A549 (cell line): ENCODE measurements at places on chromosomes 16 and 17. TPM values are rescaled to one million over a fixed set of nuclear protein-coding genes. Genes with fewer than 3 reads are reported as not detected.

The EVI2B gene
- 0.04 to 0.08 TPM (median 0.05 TPM) in 3 replicates for polyA plus RNA-seq

The GP1BA gene
- polyA plus RNA-seq = not detected in 3 replicates

The SLC2A4 gene
- 0.17 to 0.18 TPM (median 0.17 TPM) in 3 replicates for polyA plus RNA-seq

The GFAP gene
- 1.2 to 1.5 TPM (median 1.4 TPM) in 3 replicates for polyA plus RNA-seq

The KIF2B gene
- polyA plus RNA-seq = not detected in 3 replicates

The HOXB6 gene
- polyA plus RNA-seq = 12.3 to 14.9 TPM (median 14.7 TPM) in 3 replicates

The SEPTIN12 gene
- polyA plus RNA-seq = 0.14 TPM in 1 of 3 replicates, not detected in the others

The MCRIP1 gene
- polyA plus RNA-seq = 43.9 to 51.0 TPM (median 45.1 TPM) in 3 replicates

- no peak for DNase-seq
These were observed 50.6 kb downstream of the MPHOSPH6 start for GRCh38 chr16:82119405-82119804.

- no peak for DNase-seq
These were observed 367.8 kb upstream of the SOX9 start for GRCh38 chr17:71753070-71753469.

GRCh38 chr17:17198281-17198680, 7.9 kb downstream of the PLD6 start:
- no peak for DNase-seq

DNA sequence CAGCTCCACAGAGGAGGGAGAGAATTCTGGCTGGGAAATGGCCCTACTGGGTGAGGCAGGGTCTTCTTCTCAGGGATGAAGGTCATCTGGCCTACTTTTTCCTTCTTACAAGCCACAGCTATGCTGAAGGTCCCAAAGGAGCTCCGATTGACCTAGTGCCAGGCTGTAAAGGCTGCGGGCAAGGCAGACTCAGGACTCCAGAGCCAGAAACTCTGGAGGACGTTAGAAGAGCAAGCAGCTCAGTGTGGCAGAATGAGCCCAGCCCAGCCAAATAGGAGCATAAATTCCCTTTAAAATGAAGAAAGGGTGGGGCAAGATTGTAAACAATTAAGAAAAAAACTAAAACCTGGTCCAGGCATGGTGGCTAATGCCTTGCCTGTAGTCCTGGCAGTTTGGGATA, 20.1 kb upstream of the CNOT1 start:
- DNase-seq = no peak

- no peak for DNase-seq
These were observed 11.8 kb downstream of the METTL9 start for GRCh38 chr16:21611198-21611555.

DNA sequence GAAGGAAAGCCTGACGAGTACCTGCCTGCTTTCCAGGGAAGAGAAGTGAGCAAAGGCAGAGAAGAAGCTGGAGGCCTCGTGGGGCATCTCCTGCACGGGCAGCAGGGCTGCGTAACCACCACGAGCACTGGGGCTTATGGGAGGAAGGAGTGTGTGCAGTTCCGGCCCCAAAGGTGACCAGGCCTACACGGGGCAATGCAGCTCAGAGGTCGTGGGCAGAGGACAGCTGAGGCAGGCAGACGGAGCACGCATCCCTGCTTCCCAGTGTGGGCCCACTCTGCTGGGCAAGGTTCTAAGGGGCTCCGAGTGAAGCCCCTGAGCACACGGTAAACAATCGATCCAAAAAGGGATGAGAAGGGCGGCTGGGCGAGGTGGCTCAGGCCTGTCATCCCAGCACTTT, 109.7 kb downstream of the ANKRD11 start:
- no peak for DNase-seq

GRCh38 chr17:60730273-60730672, 52.6 kb downstream of the BCAS3 start:
- DNase-seq = no peak

DNA sequence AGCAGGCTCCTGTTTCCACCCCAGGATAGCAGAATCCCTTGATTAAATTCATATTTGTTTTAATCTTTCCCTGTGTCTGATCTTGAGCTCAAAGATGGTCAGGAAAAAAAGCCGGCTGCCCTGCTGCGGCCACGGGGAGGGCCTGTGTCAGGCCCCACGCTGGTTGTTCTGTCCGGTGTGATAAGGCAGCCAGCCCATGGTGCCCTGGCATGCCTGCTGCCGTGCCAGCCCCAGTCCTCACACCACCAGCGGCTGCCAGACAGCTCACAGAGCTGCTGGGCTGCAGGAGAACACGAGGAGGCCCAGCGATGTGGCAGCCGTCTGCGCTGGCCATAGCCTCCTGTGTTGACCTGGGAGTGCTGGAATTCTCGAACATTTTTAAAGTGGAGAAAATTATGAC, 34.7 kb upstream of the BRD7 start:
- DNase-seq = no peak

GRCh38 chr17:517181-517580, 164.6 kb upstream of the RPH3AL start:
- DNase-seq = no peak

GRCh38 chr17:65220732-65221131, 83.6 kb downstream of the RGS9 start:
- no peak for DNase-seq

GRCh38 chr17:73746314-73747073, 102.2 kb upstream of the SDK2 start:
- DNase-seq = no peak

DNA sequence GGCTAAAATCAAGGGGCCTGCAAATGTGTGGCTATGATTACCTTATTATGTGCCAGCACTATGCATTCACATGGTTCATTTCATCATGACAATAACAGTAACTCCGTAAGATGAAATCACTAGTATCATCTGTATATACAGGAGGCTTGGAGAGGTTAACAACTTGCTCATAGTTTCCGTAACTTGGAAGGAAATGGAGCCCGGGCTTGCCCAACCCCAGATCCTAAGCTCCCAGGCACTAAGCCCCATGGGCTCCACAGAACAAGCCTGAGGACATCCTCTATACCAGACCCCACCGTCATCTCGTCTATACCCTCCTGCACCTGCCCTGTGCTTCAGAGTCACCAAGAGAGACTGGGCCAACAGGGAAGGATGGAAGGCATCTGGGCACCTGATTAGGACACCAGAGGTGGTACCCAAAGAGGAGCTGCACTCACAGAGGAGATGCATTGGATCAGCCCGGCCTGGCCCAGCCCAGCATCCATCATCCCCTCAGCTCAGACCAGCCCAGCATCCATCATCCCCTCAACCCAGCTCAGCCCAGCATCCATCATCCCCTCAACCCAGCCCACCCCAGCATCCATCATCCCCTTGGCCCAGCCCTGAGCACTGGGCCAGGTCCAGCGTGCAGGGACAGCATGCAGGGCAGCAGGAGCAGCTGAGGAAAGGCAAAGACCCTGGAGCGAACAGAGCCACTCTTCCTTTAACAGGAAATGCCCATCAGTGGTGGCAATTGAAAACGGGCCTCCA, 28.5 kb downstream of the NSMCE1 start:
- no peak for DNase-seq

DNA sequence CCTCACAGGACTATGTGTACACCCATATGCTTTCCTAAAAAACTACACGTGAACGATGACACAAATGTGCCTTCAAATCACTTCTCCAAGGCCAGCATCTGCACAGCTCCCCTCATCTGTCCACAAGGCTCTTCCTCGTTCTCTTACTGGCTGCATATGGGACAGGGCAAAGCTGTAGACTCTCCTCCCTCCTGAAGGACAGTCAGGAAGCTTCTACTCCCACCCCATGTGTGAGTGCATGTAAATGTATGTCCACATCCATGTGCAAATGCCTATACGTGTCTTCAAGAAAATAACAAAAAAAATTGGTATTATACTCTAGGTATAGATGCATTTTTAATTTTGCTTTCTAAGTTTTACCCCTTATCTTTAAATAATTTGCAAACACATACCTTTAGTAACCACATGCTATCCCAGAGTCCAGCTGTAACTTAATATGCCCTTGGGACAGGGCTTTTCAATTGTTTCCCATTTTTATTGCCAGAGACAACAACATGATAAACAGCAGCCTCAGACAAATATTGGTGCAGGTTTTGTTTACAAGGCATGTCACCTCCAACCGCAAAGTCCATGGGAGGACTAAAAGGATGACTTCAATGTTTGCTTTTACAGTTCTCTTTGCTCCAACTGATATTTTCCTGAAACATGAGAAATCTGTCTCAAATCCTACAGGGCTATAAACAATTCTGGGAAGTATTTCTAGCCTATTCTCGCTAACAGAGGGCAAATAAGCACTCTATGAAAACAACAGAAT, 31.6 kb upstream of the FAAP100 start:
- no peak for DNase-seq

DNA sequence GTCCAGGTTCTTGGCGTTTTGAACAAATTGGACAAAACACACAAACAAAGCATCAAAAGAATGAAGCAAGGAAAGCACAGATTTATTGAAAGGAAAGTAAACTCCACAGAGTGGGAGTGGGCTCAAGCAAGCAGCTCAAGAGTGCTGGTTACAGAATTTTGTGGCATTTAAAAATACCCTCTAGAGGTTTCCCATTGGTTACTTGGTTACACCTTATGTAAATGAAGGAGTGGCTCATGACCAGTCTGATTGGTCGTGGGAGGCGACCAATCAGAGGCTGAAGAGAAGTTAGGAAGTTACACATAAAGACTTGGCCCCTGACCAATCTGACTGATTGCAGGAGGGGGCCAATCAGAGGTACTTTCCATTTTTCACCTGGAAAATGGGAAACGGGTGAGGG, 1373.8 kb upstream of the GOT2 start:
- DNase-seq = no peak

GRCh38 chr16:17294856-17295255, 175.9 kb downstream of the XYLT1 start:
- no peak for DNase-seq

DNA sequence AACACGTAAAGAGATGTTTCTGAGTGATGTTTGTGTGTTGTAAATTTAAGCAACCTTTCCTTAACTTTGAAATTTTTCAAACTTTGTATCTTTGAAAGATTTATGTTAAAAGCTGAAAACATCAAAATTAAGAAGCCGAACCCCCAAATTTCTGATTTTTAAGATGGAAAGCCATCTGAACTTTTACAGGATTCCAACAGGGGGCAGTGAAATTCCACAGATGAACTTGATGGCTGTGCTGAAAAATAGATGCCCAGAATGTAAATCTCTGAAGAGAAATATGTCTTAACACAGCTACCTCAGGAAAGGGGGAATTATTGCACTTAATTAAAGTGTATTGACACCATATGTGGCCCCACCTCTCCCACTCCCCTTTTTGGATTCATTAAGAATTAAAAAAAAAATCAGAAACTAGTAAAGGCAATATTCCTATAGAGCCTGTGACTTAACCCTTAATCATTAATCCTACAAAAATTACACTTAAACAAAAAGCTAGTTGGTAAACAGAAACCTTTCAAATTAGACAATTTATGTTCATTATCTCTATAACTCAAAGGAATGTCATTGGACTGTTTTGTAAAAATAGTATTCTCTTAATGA, 597.9 kb downstream of the KCNJ2 start:
- DNase-seq = peak; percentile 43

DNA sequence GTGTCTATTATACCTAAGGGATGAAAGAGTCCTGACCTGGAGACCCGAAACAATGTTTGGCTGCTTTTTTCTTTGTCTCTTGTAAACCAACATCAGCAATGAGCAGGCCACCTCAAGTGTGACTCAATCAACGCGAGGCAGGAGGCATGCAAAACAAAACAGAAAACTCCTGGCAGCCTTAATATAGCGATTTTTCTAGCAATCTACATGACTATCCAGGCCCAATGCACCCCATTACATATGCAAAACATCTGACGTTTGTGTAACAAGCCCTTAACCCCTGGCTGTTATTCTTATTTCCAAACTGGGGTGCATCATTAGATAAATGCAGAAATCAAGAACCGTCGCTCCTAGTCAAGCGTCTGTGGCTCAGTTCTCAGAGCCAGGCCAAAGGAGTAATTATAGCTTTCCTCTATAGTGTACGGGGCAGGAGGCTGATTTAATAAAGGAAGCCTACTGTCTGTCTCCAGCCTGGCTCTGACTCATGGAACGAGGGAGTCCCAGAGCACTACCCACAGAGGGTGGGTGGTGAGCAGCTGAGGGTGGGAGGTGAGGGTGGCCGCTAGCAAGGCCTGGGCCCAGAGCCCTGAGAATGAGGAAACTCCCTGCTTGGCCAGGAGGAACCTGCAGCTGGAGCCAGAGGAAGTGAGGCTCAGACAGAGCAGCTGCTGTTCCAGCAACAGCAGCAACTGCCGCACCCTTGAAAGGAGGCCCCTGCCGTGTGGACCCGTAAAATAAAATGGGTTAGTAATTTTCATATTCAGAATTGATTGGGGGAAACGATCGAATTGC, 43.9 kb downstream of the CHD9 start:
- peak; percentile 76 for DNase-seq

DNA sequence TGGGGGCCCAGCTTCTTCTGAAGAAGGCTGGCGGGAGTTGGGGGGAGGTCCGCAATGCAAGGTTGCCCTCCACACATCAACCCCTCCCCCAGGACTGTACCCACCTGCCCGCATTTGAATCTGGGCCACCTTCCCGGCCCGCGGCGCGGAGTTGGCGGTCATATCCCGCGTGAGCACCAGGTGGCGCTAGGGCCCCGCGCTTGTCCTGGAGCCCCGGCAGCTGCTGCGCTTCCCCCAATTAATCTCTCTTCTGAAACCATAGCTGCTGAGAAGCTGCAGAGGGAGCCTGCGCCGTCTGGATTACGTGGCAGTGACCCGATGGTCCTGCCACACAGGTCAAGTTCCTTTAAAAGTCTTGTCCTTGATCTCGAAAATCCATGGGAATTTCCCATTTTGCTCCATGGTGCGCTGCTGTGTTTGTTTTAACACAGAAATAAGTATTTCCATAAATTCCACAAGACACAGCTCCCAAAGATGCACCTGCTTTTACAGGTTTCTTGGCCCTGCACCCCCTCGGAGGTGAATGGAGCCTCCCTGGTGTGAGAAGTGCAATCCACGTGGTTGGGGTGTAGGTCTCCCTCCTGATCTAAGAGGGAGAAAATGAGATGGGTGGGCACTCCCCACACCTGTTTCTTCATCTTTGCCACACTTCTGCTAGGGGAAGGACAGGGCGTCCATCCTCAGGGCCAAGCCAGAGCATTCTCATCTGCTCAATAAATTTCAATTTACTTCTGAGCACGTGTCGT, 22.1 kb downstream of the COX4I1 start:
- peak; percentile 76 for DNase-seq

GRCh38 chr17:20180661-20181060, 171.5 kb downstream of the SPECC1 start:
- no peak for DNase-seq
